Posterior vena cava (tissue), 2 donors: ENCODE measurements at places on chromosomes 6 and 20. TPM values are rescaled to one million over a fixed set of nuclear protein-coding genes. Genes with fewer than 3 reads are reported as not detected.

GRCh38 chr20:37697314-37697713 lies 3.5 kb downstream of the CTNNBL1 start:
- no peak for DNase-seq

LMBRD1 gene
- 42.9 TPM for total RNA-seq

- no peak for DNase-seq
Measured at GRCh38 chr6:132227904-132228303, 173.4 kb downstream of the MOXD1 start.

- no peak for DNase-seq
Measured at GRCh38 chr6:80357081-80357480, 250.6 kb downstream of the BCKDHB start.

TXLNB gene
- total RNA-seq: 1.1 TPM

LAMA2 gene
- 139 TPM for total RNA-seq

DNA sequence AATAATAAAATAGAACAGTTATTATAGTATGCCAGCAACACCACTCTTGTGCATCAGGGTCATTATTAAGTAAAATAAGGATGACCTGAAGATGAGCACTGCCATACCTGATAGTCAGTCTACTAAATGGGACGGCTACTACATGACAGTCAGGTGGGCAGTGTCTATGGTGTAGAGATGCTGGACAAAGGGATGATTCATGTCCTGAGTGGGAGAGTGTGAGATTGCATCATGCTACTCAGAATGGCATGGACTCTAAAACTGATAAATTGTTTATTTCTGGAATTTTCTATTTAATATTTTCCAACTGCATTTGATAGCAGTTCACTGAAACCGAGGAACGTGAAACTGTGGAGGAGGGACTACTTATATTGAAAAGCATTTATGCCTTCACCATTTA lies 38.8 kb downstream of the SNX9 start:
- DNase-seq: no peak
